Activated T-helper 9 cell treated with anti-CD3 and anti-CD28 coated beads, Interleukin-2, amount 50 U/mL, for 16 hours (primary cell): ENCODE measurements at places on chromosomes 5 and 9.
A peak's percentile ranks its signal among the peaks of the same experiment; 100 is the strongest.

- no peak for DNase-seq
These were observed 40.5 kb upstream of the LRRC14B start for GRCh38 chr5:150746-151145.

- no peak for DNase-seq
These were observed 11.9 kb downstream of the MYO10 start for GRCh38 chr5:16924206-16924605.

GRCh38 chr5:142587354-142587965 lies 98.4 kb downstream of the FGF1 start:
- DNase-seq = no peak

GRCh38 chr9:105541838-105542237 lies 16.1 kb upstream of the FKTN start:
- DNase-seq = no peak

DNA sequence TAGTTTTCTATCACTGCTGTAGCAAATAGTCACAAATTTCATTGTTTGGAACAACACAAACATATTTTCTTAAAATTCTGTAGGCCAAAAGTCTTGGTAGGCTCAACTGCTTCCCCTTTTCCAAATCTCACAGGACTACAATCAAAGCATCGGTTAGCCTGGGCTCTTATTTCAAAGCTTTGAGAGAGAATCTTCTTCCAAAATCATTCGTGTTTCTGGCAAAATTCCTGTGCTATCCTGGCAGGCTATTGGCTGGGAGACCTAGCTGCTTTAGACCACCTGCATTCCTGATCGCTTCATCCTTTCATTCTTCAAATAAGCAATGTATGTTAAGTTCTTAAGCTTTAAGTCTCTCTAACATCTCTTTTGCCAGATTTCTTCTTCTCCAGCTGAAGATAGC lies 629.8 kb upstream of the CDH18 start:
- no peak for DNase-seq

DNA sequence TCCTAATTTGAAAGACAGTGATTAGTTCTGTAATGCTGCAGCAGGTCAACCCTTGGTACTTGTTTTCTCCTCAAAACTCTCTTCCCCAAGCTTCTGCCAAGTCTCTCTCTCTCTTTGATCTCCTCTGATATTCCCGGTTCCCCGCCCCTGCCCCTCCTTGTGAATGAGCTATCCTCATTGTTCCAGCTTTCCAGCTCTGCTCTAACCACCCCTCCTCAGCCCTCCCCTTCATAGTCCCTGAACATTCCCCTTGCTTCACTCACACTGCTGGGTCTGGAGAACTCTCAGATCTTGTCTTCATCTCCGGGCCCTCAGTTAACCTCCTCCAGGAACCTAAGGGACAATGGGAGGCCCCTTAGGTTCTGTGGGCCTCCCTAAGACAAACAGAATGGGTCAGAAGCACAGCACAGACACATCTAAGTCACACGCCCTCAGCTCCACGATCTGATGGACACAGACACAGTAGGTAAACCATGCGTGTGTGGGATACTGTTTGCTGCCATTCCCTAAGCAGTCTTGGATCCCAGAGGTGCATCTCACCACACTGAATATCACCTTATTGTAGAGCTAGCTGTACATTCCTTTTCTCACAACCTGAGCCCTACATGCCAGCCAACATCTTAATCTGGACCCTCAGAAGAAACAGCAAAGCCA lies 17.4 kb upstream of the LARP1 start:
- DNase-seq = no peak

GRCh38 chr9:95777136-95777535 lies 98.4 kb upstream of the ERCC6L2 start:
- no peak for DNase-seq

- DNase-seq = no peak
These were observed 377.8 kb downstream of the KIAA0825 start for GRCh38 chr5:94240596-94240992.

DNA sequence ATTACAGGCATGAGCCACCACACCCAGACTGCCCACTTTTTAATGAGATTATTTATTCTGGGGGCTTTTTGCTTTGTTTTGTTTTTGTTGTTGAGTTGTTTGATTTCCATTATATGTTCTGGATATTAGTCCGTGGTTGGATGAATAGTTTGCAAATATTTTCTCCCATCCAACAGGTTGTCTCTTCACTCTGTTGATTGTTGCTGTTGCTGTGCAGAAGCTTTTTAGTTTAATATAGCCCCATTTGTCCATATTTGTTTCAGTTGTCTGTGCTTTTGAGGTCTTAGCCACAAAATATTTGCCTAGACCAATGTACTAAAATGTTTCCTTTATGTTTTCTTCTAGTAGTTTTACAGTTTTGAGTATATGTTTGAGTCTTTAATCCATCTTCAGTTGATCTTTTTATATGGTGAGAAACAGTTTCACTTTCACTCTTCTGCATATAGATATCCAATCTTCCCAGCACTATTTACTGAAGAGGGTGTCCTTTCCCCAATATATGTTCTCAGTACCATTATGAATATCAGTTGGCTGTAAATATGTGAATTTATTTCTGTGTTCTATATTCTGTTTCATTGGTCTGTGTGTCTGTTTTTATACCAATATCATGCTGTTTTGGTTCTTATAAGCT lies 30.2 kb upstream of the TBCA start:
- no peak for DNase-seq

- no peak for DNase-seq
These were observed 5.7 kb downstream of the MAMDC4 start for GRCh38 chr9:136857581-136858412.

- DNase-seq = no peak
These were observed 11.6 kb downstream of the FCN2 start for GRCh38 chr9:134892221-134892620.

- DNase-seq = no peak
These were observed 38.9 kb downstream of the EFNA5 start for GRCh38 chr5:107631805-107632362.

DNA sequence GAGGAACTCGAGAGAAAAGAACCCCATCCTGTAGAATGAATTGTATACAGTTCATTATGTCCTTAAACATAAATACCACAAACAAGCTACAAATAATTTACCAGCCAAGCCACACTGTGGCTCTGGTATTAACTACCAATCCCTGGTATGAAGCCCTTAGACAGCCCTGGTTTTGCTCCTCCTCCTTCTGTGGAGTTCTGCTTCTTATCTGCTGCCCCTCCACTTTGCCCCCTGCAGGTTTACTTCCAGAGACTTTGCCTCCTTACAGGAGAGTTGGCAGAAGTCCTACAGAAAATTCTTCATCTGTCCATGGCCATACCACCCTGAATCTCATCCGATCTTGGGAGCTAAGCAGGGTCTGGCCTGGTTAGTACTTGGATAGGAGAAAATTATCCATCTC lies 219.8 kb downstream of the ACTL7B start:
- no peak for DNase-seq

DNA sequence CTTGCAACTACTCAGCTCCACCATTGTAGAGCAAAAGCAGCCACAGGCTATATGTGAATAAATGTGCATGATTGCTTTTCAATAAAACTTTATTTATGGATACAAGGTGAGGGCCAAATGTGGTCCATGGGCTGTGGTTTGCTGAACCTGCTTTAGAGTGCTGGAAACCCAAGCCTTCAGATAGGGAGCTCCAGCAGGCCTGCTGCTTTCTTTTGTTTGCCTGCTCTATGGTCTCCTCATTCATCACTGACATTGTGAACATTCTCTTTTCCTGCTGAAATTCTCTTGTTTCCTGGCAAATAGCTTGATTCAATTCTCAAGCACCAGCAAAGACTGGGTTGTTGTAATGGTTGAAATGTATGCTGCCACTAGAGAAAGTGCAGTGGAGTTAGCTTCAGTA lies 26.0 kb downstream of the EGFLAM start:
- DNase-seq = no peak

DNA sequence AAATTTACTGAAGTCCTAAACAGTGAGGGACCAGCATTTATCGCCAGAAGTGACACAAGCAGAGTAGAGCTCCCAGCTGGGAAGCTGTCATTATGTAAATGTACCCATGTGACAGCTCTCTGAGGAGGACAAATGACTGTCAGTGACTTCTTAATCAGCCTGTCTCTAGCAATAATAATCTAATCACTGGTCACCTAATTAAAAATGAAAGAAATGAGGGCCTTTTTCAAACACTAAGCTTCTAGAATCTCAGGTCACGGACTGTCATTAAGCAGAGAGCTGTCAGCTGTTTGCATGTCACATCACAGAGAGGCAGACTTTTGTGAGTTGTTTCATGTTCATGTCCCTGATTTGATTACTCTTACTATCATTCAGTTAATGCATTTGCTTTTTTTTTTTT lies 77.9 kb upstream of the FBXL17 start:
- no peak for DNase-seq

DNA sequence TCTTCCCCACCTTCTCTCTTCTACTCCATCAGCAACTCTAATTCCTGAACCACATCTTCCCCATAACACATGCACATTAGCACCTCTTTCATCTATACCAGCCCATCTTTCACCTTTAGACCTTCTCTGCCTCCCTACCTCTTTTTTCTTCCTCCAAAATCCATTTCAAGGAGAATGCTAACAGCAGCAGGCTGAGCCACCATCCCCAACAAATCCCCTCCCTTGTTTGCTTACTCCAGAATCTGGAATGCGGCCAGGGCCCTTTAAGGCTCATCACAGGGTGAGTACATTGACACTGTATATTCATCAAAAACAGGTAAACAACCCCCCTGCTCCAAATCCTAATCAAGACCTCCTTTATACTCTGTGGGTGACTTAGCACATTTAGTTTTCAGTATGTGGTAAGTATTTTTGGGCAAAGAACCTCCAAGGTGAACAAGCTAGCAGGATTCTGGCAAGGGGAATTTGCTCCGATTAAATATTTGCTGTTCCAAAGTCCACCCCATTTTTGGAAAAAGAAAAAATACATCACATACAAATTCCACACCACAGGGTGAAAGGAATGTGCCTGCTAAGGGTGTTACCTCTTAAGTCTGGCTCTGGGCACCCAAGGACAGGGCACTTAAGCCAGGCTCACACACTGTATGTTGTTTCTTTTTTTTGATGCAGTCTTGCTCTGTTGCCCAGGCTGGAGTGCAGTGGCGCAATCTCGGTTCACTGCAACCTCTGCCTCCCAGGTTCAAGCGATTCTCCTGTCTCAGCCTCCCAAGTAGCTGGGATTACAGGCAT lies 71.4 kb downstream of the SERINC5 start:
- DNase-seq = no peak

DNA sequence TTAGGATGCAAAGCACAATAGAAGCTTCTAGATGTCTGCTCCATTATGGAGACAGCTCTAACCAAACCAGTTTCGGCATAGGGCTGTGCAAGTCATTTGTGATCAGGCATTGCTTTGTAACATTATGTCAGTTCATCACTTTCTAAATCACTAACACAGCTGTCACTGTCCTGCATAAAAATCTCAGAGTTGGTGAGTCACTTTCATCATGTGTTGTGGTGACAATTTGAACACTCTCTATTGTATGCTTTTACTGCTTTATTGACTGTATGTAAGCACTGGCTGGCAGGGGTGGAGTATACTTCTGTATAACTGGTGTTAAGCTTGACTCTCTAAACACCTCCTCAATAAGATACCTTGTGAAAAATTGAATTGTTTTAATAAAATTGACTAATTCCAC lies 77.9 kb downstream of the SLCO4C1 start:
- DNase-seq = no peak

DNA sequence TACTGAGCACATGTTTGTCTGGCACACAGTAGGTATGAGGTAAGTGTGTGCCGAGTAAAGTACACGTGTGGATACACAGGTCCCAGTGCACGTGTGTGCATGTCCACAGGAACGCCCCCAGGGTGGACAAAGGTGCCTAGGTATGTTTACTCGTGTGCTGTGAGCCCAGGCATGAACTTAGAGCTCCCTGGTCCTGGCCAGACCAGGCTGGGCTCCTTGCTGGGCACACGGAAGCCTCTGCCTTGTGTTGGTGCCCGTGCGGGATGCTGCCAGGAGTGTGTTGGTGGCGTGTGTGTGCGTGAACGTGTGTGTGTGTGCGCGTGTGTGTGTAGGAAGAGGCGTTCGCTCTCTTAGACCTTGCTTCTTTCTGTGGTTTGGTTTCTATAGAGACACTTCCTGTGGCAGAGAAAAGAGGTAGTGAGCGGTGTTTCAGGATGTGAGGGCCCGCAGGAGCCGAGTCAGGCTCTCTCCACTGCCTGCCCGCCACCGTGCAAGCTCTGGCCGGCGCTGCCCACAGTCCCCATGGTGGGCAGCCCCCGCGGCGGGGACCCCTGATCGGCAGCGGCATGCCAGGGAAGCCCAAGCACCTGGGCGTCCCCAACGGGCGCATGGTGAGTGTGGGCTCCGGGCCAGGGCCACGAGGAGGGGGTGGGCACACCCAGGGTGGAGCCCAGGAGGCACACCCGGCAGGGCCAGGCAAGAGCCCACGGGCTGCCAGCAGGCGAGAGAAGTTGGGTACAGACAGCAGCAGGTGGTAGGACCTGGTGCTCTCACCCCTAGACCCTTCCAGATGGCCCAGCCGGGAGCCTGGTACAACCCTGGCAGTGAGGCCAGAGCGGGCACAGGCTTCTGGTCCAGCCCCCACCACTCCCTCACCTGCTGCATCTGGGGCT lies at the start of gene RGS14:
Gene RGS14, plus strand, starts transcription at position 466 of the 893 bp plus-strand sequence. Its CDS starts 101 bp downstream, at position 567.
- peak; percentile 54 for DNase-seq

GRCh38 chr9:134814598-134815215 lies 65.9 kb upstream of the FCN2 start:
- DNase-seq = no peak

GRCh38 chr5:151348789-151349188 lies 1.4 kb upstream of the SLC36A2 start:
- no peak for DNase-seq

GRCh38 chr9:127124111-127124531 lies 1.7 kb upstream of the ANGPTL2 start:
- no peak for DNase-seq

- no peak for DNase-seq
These were observed 101.0 kb downstream of the TLE1 start for GRCh38 chr9:81588148-81588871.

DNA sequence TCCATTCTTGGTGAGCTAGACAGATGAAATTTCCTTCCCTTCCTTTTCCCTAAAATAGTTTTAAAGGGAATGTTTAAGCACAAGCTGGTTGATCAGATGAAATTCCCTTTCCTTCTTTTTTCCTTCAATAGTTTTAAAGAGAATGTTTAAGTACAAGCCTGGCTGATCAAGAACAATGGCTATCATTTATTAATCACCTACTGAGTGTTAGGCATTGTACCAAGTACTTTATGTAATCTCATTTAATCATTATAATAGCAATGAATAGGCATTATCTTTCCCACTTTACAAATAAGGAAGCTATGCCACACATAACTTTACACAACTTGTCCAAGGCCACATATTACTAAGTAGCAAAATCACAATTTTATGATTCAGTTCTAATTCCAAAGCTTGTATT lies 152.0 kb upstream of the ACOT12 start:
- no peak for DNase-seq

DNA sequence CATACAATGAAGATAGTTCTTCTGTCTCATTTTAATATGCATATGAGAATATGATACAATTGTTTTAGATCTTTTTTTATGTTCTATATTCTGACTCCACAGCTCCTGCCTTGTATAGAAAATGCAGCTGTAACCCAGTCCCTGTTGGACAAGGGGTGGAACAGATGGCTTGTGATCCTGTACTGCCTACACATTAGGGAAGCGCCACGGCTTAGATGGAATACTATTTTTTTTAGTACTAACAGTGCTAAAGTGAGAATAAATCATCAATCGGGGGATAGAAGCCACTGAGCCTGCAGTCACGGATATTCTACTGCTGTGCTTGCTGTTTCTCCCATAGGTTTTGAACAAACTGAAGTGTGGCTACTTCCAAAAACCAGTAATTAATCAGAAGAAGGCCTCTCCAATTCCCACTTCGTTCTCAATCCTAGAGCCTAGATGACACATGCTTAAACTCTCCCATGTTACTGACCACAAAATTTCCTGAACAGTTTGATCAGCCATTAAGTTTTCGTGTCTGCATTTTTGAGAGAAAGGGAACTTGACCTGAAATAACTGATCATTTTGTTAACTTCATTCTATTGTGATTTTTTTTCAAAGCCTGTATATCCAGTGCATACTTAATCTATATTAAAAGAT lies 150.3 kb downstream of the CDH18 start:
- no peak for DNase-seq
